ENCODE measurements at places on chromosomes 13 and 19.

DNA sequence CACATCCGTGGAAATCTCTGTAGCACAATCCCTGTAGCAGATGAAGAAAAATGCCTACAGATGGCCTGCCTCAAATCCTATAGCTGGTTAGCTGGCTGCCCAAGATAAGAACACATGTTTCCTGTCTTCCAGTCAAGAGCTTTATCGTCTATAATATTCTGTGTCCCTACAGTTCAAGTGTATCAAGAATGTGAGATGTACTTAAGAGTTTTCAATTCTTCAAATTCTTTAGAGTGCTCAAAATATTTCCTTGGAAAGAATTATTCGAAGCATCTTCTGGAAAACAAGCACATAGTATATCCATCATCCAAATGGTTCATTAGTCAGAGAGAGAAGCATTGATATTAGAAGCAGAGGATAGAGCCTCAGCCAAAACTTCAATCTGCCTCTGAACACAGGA is 239.8 kb downstream of the COG6 start:
- DNase-seq = no peak

- DNase-seq = no peak
Observed at GRCh38 chr19:7759156-7759555, 3.9 kb upstream of the CLEC4M start.

DNA sequence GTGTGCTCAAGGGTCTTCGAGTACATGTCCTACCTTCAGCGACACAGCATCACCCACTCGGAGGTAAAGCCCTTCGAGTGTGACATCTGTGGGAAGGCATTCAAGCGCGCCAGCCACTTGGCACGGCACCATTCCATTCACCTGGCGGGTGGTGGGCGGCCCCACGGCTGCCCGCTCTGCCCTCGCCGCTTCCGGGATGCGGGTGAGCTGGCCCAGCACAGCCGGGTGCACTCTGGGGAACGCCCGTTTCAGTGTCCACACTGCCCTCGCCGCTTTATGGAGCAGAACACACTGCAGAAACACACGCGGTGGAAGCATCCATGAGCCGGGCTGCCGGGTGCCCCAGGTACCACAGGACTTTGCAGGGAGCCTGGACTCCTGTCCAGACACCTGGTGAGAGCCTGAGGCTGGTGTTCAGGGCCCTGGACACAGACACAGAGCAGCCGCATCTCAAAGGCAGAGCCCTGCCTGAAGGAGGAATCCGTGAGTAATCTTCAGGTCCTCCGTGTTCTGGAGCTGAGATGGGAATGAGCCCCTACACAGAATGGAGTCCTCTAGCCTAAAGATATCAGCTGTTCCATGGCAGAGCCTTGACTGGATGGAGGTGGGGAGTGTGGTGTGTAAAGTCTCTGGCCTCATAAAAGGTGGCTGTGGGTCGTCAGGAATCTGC is 1.5 kb downstream of the ZNF581 start:
- no peak for DNase-seq

DNA sequence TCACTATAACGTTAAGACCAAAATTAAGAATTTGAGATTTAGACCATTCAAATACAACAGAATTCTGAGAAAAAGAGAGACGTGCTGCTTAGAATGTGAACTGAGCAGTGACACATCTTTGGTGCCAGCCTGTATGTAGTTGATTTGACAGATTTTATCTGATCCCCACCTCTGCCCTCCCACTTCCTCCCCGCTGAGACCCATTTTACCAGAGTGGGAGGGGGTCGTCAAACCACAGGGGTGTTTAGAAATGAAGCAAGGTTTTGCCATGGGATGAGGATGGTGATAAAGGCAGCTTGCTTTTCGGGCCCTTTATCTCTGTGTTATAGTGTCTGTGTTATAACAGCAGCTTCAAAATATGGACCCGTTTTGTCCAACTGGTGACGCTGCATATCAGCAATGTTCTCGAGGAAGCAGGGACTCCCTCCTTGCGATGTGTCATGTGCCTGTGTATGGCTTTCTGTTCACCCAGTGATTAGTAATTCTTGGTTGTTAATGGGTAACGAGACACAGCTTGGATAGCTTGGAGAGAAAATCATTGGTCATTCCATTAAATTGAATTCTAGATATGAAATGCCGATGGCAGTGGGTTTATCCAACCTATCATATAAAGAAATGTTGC is 125.0 kb downstream of the HS6ST3 start:
- no peak for DNase-seq

- no peak for DNase-seq
Observed at GRCh38 chr13:27962128-27962841, 6.8 kb downstream of the CDX2 start.

GRCh38 chr13:94309997-94310855 is 169.3 kb downstream of the DCT start:
- no peak for DNase-seq

GRCh38 chr13:73715114-73715910 is 418.9 kb downstream of the KLF12 start:
- DNase-seq = no peak

DNA sequence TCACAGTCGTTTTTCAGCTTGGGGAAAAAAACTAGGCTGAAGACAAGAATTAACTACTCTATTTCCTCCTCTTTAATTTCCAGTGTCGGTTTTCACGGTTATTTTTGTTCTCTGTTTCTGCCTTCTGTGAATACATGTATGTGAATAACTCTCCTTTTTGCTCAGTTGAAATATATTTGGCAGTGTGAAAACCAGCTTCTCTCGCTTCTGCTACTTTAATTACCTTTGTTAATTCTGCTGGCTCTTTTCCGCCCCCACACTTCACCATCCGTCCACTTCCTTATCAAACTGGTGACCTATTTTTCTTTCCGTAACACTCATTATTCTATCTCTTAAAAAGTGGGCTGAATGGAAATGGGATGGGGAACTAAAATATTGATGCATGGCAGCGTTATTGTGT is 126.4 kb downstream of the POU4F1 start:
- DNase-seq = no peak

DNA sequence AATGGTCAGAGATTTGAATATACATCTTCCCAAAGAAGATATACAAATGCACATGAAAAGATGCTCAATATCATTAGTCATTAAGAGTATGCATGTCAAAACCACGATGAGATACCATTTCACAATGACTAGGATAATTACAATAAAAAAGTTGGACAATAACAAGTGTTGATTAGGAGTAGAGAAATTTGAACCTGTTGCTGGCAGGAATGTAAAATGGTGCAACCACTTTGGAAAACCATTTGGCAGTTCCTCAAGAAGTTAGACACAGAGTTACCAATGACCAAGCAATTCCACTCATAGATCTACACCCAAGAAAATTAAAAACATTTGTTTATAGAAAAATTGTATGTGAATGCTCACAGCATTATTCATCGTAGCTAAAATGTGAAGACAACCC is 33.2 kb upstream of the STARD13 start:
- no peak for DNase-seq

- no peak for DNase-seq
Observed at GRCh38 chr19:38726761-38727301, 17.4 kb downstream of the CAPN12 start.

DNA sequence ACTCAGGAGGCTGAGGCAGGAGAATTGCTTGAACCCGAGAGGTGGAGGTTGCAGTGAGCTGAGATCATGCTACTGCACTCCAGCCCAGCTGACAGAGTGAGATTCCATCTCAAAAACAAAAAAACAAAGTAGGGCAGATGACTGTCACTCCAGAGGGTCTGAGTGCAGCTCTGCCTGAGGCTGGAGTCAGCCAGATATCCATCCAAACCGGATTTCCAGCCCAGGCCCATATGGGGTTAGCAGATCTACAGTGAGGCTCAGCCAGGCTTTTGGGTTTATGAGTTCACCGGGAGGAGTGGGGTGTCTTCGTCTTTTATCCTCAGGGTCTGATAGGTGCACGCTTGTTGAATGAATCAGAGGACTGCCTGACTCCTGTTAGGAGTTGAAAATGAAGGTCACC is 19.0 kb downstream of the LAMP1 start:
- no peak for DNase-seq

- DNase-seq = no peak
Observed at GRCh38 chr13:110132225-110132982, 174.6 kb downstream of the COL4A1 start.

DNA sequence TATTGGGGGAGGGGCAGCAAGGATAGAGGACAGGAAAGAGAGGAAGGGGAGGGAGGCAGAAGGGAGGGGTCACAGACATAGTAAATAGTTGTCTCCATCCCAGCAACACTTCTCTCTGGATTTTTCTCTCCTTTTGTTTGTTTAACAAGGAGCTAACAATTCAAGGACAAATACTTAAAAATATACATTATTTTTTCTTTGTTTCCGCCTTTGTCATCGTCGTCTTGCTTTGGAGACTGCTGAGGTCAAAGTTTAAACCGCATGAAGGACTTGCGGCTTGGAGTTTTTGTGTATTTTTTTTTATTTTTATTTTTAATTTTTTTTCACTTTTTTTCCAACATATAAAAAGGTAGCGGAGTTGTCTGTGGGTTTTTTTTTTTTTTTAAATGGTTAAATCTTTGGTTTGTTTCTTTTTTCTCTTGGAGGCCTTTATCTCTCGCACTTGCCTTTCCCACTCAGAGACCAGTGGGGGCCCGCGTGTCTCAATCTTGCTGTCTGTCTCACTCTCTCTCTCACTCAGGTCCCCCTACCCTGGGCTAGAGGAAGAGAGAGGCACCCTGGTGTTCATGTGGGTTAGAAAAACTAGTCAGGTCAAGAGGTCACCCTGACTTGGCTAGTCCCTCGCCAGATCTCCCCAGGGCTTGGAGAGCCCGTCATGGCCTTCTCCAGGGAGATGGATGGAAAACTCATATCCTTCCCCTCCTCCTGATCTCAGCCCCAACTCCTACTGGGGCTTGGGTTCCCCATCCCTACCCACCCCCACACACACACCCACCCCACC is 11.0 kb downstream of the ZNF574 start:
- no peak for DNase-seq

GRCh38 chr19:38163419-38164290 is 60.4 kb downstream of the DPF1 start:
- DNase-seq = no peak

GRCh38 chr13:46530084-46530935 is 22.7 kb upstream of the LRCH1 start:
- DNase-seq = no peak

- no peak for DNase-seq
Observed at GRCh38 chr19:41328842-41329225, 18.9 kb downstream of the CCDC97 start.

DNA sequence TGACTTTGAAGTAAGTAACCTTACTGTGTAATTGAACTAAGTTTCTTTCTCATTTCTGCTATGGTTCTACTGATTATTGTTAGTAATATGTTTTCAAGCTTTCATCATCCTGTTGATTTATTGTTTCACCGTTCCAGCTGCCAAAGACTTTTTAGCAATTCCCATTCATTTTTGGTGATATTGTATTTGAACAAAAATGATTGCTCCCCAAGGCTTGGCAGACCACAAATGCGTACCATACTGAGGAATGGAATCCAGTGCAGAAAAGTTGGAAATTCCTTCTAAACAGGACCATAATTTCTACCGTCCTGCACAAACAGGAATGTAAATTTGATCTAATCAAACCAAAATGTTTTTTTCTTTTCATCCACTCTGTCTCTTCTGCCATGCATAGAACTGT is 10.7 kb downstream of the EPSTI1 start:
- DNase-seq = no peak

Data from stimulated activated CD8-positive, alpha-beta memory T cell treated with anti-CD3 and anti-CD28 coated beads, Interleukin-15, amount 100 ng/mL, for 24 hours (primary cell).